Esophagus mucosa (tissue), 1 donor: ENCODE measurements at places on chromosomes 16 and 17. TPM values are rescaled to one million over a fixed set of nuclear protein-coding genes. Genes with fewer than 3 reads are reported as not detected.

- ATAC-seq = peak; percentile 67
These were observed 1.4 kb downstream of the RHBDL1 start for GRCh38 chr16:676913-677312.

DNA sequence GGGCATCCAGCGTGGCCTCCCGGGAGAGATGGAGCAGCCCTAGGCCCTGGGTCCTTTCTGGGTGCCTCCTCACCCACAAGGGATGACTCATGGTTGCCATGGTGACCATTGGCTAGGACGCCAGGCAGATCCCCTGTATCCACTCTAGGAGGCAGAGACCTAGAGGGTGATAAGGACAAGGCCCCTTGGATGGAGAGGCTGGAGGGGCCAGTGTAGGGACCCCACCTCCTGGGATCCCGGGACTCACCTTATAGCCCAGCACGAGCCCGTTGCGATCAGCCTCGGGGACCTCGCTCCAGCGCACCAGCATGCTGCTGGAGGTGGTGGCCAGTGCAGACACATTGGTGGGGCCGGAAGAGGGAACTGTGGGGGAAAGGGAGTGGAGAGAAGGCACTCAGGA, 82.2 kb upstream of the CDC42EP4 start:
- no peak for ATAC-seq

GRCh38 chr16:55912022-55912421, 36.8 kb upstream of the CES5A start:
- no peak for ATAC-seq

GRCh38 chr17:60577147-60577915, 22.7 kb upstream of the PPM1D start:
- peak; percentile 52 for ATAC-seq

GRCh38 chr16:24535827-24536226, 3.5 kb upstream of the RBBP6 start:
- ATAC-seq = no peak

The NME3 gene
- 29.6 TPM for total RNA-seq

The HYDIN gene
- total RNA-seq = 0.20 TPM
